ENCODE measurements at places on chromosomes 6 and 20.

DNA sequence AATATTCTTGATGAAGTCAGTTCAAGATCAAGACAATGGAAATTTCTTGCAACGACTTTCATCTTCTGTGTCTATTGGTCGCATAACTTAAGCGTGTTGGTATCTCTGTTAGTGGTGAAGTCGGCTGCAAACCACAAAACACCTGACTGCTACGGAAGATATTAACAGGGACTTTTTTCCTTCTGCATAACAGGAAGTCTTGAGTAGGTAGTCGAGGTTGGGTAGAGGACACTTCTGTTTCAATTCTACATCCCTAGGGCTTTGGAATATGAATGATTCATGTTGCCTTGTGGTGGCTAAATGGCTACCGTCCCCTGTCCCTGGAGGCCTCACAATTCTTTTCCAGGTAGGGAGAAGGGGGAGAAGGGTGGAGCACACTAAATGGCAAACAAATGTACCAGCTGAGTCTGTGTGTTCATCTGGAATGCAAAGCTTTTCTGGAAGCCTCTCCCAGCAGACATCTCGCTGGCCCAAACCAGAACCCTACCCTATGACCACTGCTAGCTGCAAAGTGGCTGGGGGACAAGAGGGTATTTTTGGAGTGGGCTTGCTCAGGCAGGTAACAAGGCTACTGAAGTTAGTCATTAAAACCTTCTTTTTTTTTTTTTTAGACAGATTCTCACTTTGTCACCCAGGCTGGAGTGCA, 34.6 kb upstream of the NKX2-2 start:
- no peak for DNase-seq

DNA sequence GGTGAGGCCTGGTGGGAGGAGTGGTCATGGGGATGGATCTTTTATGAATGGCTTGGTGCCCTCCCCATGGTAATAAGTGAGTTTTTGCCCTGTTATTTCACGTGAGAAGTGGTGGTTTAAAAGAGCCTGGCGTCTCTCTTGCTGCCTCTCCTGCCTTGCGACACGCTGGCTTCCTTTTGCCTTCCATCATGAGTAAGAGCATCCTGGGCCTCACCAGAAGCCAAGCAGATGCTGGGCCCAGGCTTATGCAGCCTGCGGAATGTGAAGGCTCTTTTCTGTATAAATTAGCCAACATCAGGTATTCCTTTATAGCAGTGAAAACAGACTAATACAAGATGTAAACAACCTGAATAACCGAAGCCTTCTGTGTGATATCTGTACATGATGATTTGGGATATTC, 27.6 kb downstream of the VTA1 start:
- DNase-seq = no peak

GRCh38 chr6:128676456-128676855, 156.1 kb upstream of the PTPRK start:
- no peak for DNase-seq

GRCh38 chr6:159997498-159998101, 28.7 kb downstream of the IGF2R start:
- no peak for DNase-seq

- no peak for DNase-seq
These were observed 31.3 kb upstream of the MRGBP start for GRCh38 chr20:62765021-62765420.

DNA sequence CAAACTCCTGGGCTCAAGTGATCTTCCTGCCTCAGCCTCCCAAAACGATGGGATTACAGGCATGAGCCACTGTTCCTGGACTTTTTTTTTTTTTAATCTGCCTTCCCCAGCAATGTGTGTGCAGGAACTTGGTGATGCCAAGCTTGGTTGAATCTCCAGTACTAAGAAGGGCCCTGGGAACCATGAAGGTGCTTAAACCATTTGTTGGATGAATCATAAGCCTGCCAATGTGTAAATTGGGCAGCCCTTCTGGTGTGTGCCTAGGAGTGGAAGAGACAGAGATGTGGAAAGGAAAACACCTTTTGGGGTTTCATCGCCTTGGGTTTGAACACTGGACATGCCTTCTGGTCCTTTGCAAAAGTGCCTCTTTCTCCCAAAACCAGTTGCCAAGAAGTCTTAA, 7.1 kb upstream of the SPO11 start:
- DNase-seq = no peak

DNA sequence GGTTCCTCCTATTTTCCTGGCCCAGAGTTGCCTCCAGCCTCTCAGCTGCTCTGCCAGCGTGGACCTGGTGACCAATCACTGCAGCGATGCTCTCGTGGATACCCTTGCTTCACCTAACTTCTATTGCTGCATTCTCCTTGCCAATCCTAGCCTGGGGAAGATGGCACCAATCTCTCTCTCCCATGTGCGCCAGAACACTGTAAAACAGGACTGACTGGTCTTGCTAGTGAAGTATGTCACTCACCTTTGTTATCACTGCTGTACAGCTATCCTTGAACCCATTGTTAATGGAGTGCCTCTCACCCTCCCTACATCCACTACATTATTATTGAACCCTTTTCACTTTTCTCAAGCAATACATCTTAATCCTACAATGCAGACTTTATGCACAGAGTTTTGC, 80.1 kb downstream of the LYRM4 start:
- no peak for DNase-seq
